ENCODE measurements at places on chromosomes 1 and 21.

DNA sequence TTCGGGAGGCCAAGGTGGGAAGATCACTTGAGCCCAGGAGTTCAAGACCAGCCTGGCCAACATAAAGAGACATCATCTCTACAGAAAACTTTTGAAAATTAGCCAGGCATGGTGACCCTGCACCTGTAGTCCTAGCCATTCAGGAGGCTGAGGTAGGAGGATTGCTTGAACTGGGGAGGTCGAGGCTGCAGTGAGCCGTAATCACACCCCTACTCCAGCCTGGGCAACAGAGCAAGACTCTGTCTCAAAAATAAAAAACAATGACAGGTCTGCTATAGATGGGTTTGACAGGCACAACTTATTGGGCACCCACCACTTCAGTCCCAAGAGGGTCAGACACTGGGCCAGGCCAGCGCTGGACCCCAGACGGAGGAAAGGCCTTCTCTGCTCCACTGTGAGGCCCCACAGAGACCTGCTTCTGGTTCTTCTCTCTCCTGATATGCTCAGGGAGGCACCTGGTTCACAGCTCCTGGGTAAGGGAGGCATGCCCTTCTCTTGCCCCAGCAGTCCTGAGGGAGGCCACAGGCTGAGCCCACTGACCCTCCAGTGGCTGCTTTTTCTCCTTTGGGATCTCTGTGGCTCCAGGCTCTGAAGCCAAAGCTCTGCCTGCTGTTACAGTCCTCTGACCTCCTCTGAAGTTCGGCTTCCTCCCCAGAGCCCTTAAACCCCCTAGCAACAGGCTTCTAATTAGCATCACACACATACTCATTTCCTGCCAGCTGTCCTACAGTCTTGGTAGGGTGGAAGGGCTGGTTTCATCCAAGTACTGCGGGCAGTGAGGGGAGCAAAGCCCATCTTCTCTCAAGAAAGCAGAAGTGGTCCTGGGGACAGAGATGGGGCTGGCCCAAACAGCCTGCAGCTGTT lies 14.4 kb downstream of the S100A16 start:
- DNase-seq = no peak

DNA sequence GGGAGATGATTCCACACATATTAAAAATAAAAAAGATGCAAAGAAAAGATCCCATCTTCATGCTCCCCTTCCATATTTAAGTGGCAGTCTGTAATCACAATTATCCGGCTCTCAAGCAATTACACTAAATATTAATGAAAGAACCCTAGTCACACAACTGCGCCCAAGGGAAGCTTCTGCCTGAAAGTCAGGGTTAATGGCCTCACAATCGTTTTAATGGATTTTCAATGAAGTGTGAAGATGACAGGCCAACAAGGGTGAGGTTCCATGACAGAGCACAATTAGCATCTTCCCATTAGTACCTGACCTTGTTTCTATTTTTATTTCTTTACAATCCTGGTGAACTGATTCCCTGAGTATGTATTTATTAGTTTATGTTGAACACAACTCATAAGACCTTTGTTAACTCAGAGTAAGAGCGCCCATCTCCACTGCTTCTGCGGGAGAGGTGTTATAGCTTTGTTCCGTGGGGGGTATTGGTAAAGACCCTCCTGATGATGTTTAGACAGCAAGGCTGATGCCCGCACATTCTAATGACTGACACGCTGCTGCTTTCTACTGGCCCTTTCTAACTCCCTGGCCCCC lies 80.9 kb downstream of the IER5 start:
- no peak for DNase-seq

GRCh38 chr1:114976891-114977290 lies 52.7 kb upstream of the TSHB start:
- DNase-seq = no peak

DNA sequence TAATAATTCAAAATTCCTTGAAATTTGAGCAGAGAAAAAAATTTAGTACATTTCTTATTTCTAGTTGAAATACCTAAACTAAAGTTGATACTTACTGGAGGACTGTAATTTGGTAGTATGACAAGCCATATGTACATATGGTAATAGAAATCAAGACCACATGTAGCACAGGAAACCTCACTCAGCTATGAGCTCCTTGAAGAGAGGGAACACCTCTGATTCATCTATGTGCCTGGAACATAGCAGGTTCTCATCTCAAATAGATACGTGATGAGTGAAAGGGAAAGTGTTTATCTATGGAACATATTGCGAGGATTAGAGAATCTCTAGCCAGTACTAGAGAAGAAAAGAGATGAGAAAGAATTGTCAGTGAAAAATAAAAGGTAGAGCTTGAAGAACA lies 47.9 kb upstream of the GNG4 start:
- no peak for DNase-seq

- no peak for DNase-seq
These were observed 140.5 kb downstream of the NEK7 start for GRCh38 chr1:198297281-198297680.

GRCh38 chr1:17686258-17686657 lies 68.9 kb upstream of the ACTL8 start:
- DNase-seq = no peak

- no peak for DNase-seq
These were observed 946 bp upstream of the HNRNPR start for GRCh38 chr1:23344987-23345472.

DNA sequence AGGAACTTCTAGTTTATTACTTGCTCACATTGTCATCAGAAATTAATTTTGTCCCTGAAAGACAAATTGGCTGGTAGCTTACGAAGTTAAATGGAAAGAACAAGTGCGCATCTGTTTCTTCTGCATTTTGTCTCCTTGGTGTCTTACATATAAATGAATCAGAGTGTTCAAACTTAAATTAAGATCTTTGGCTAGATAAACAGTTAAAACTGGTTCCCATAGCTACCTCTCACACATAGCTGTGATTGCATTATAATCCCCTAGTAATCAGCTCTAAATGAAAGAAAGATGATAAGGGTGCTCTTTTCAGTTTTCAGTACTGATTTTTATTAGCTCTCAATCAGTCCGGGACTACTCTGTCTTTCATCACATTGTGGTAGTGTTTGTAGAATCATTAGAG lies 124.2 kb upstream of the LMO4 start:
- DNase-seq = no peak

DNA sequence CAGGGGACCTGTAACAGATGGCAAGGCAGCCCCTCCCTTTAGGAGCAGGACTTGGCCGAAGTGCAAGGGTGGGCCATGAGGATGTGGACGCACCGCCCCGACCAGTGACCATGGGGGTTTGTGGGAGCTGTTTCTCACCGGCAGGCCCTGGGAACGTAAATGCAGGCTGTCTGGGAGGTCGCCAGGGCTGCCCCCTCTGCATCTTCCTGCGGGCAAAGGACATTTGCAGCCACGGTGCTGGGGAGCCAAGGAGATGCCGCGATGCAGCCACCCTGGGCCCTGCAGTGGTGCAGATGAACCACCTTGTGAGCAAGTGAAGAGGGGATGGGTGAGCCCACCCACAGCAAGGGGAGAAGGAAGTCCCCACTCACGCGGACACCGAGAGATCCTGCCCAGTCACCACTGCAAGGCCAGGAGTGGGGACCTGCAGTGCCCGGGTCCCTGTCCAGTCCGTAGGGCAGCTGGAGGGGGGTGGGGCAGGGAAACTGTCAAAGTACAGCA lies 121.1 kb downstream of the SIK1 start:
- no peak for DNase-seq
